ENCODE measurements at places on chromosomes 12 and 14.

DNA sequence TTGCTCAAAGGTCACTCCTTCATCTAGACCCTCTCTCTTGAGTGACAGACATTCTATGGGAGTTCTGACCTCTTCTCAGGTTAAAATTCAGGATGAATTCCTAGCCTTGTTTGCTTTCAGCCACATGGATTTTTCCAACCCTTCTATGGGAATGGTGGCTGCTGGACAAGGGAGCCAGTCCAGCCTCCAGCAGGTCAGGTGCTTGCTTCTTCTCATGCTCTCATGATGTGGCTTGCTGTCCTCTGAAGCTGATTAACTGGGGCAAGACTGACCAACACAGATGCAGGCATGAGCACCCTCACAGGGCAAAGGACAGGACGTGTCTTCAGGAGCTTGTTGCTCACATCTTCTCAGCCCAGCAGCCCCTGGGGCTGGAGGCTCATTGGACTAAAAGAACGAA is 97.2 kb upstream of the SLC35F4 start:
- no peak for DNase-seq

DNA sequence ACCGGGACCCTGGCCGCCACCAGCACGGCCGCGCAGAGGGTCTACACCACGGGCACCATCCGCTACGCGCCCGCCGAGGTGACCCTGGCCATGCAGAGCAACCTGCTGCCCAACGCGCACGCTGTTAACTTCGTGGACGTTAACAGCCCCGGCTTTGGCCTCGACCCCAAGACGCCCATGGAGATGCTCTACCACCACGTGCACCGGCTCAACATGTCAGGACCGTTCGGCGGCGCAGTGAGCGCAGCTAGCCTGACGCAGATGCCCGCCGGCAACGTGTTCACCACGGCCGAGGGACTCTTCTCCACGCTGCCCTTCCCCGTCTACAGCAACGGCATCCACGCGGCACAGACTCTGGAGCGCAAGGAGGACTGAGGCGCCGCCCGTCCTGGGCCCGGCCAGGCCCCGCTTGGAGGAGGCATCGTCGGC is 150.1 kb downstream of the EGLN3 start:
- no peak for DNase-seq

DNA sequence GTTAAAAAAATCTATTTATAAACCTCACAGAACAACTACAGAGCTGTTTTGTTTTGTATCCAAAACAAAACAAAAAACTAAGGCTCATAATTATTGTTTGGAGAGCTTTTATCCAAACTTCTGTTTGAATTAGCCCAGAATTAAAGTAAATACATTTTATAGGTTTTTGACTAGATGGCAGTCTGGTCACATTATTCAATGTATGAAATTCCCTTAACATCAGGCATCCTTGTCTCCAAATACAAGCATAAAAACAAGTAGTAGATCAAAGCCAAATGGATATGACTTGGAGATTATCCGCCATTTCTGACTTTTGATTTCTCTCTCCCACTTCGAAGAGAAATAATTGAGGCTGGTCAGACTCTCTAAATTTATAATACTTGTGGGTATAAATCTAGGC is 63.5 kb downstream of the SLC38A1 start:
- DNase-seq = no peak

- DNase-seq = no peak
Observed at GRCh38 chr14:65192686-65193085, 90.4 kb upstream of the MAX start.

GRCh38 chr12:101299931-101300330 is 20.0 kb downstream of the UTP20 start:
- DNase-seq = no peak

DNA sequence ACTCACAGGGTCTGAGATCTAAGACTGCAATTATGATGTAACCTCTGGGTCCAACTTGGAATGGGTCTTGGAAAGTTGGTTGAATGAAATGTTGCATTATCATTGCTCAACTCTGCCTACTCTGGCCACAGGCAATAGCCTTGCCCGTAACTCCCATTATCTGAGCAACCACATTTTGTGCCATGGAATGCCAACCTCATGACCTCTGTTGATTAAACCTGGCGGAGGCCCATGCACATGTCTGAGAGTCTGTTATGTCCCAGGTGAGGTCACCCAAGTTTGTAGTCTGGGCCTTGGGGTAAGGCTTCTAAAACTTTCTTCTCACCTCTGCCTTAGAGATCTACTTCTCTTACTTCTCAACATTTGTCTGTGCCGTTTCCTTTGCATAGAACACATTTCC is 140.9 kb downstream of the TBX5 start:
- no peak for DNase-seq

GRCh38 chr14:37195327-37195726 is 2.4 kb upstream of the MIPOL1 start:
- peak; percentile 70 for DNase-seq

- DNase-seq = no peak
Observed at GRCh38 chr12:65879878-65880277, 55.6 kb downstream of the HMGA2 start.

- no peak for DNase-seq
Observed at GRCh38 chr14:102909911-102910310, 12.6 kb upstream of the AMN start.

DNA sequence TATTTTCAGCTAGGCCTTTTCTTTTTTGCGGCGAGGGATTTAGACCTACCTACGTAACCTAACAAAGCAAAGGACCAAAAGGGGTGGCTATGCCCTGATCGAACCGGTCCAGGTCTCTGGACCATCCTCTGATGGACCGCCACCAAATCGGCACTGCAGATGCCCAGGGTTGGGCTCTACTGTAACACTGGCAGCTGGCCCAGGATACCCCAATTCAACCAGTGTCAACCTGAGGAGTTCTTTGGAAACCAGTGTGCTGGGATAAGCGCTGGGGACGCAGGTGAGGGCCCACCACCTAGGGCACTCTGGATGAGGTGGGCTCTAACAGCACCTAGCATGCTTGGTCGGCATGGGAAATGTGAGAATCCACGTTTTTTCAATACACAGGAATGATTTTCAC is 32.2 kb downstream of the FBXO21 start:
- no peak for DNase-seq

DNA sequence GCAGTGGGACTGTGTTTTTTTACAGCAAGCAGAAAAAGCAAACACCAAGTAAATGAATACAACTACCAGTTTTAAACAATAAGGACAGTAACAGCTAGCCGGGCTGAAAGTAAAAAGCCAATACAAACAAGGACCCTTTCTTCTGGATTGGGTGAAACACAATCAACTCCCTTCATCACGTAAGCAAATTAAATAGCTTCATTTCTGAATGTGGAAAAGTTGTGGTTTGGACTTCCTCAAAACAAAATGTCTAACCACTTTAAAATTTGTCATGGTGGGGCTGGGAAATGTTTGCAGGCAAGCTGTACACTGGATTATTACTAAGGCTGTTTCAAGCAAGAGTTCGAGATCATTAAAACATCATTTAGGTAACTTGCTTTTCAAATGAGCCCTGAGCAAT is 47.4 kb downstream of the TCHP start:
- no peak for DNase-seq

GRCh38 chr12:98743362-98743953 is 98.4 kb downstream of the APAF1 start:
- DNase-seq = no peak

DNA sequence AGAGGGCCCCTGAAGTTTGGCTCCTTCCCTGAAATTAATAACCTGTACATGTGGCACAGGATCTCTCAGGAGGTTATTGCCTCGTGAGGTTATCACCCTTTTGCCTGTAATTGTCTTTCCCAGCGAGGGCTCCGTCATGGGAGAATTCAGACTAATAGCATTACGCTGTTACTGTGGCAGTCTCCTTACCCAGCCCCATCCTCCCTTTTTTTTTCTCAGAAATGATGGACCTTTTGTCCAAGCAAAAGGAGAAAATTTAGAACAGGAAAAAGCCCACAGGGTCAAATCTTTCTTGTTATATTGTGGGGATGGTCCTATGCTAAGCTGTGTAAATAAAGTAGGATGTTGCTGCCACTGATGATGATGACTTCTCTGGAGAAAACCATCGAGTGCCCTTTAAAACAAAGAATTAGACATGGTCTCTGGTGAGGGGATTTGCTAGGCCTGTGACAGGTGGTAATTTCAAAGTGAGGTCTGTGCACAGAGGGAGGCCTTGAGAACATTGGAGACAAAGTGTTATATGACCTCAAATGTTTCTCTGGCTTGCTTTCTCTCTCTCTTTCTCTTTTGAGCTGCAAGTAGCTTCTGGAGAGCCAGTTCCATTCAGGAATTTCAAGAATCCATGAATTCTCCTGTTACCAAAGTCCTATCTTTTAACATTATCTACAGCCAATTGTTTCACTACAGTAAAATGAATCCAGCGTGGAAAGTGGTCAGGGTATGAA is 357.2 kb downstream of the BMP4 start:
- DNase-seq = no peak

GRCh38 chr12:89384050-89384758 is 31.9 kb upstream of the DUSP6 start:
- DNase-seq = peak; percentile 74

GRCh38 chr14:69554500-69554899 is 20.2 kb downstream of the CCDC177 start:
- DNase-seq = no peak

Measured in foreskin keratinocyte (primary cell).